Activated CD4-positive, alpha-beta T cell treated with anti-CD3 and anti-CD28 coated beads, Interleukin-10, Interleukin-2, amounts not matched to agents 100 ng/mL and 50 ng/mL, durations not matched to agents 16 hours and 8 hours (primary cell): ENCODE measurements at places on chromosomes 3 and 15.
A peak's percentile ranks its signal among the peaks of the same experiment; 100 is the strongest.

DNA sequence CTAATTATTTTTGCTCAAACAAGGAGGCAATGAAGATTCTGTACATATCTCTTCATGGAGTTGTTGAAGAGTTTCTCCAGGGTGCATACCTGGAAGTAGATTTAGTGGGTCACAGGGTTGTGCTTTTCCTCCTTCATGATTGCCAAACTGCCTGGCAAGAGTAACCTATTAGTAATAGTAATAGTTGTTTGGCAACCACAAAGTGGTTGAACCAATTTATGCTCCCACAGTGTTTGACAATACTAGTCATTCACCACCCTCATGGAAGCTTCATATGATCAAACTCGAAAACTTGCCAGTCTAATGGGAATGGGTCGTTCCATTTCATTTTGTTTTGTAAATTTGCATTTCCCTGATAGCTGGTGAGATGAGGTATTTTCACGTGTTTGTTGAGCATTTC, 57.8 kb downstream of the TLE3 start:
- peak; percentile 11 for DNase-seq

GRCh38 chr3:15839568-15839967, 41.8 kb upstream of the ANKRD28 start:
- no peak for DNase-seq

- DNase-seq, result no peak
Measured at GRCh38 chr15:74821091-74821789, 5.2 kb upstream of the CPLX3 start.

GRCh38 chr3:136106101-136106500, 90.0 kb downstream of the MSL2 start:
- DNase-seq, result no peak
